Panc1 (cell line): ENCODE measurements at places on chromosomes 7 and 10. TPM values are rescaled to one million over a fixed set of nuclear protein-coding genes. Genes with fewer than 3 reads are reported as not detected.

Gene PAOX
- total RNA-seq: 9.3 TPM

Gene C10orf67
- not detected for total RNA-seq

DNA sequence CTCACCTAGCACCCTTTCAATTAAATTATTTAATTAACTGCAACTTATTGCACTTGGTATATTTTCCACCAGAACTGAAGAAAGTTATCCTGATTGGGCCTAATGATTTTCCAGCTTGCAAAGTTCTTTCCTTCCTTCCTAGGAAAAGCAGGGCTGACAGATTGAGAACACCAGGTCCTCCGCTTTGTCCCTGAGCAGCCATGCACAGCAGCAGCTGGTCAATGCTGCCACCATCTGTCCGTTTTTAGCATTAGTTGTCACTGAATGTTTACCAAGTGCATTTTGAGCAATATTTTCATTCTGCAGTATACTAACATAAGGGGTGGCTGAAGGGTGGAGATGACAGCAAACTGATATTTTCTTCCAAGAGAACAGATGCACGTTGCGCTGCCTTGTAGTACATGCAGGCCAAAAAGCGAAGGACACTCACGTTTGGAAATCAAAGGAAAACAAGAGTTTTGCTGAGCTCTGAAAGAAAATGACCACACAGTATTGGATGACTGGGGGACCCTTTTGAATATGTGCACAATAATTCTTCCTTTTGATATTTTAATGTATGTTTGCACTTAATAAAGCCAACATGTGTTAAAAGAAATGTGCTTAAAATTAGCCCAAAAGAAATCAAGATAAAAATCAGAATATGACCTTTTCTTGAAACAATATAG, 248.8 kb upstream of the PTN start:
- H3K27me3 ChIP-seq: peaks cover 1% of the 10 kb centered on the region; the same call in 1 of the 2 replicates
- H3K27ac ChIP-seq: no peak overlapping the region
- H3K36me3 ChIP-seq: no peaks in the 10 kb centered on the region

DNA sequence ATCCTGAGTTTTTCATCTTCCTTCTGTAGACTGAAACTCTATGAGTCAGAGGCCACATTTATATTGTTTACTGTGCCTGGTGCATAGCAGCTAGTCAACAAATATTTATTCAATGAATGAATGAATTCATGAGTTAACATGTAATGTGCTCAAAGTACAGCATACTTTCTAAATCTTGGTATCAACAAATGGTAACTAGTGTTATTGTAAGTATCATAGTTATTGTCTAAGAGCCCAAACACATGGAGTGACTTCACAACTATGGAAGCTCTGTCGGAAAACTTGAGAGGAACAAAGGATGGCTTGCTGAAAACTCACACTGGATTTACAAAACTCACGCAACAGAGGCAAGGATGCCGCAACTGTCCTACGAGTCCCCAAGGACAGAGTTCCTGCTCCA, 35.9 kb downstream of the DENND2A start:
- H3K27ac ChIP-seq: no peak overlapping the region
- no peak overlapping the region for H3K4me3 ChIP-seq
- no peaks in the 10 kb centered on the region for H3K36me3 ChIP-seq
- no peaks in the 10 kb centered on the region for H3K4me1 ChIP-seq
- no peaks in the 10 kb centered on the region for H3K27me3 ChIP-seq

- no peaks in the 10 kb centered on the region for H3K36me3 ChIP-seq
- H3K27me3 ChIP-seq: no peaks in the 10 kb centered on the region
- no peaks in the 10 kb centered on the region for H3K4me1 ChIP-seq
- no peak overlapping the region for H3K4me3 ChIP-seq
- H3K27ac ChIP-seq: no peak overlapping the region
- no peak for DNase-seq
Measured at GRCh38 chr10:88920198-88920597, 32.4 kb downstream of the ACTA2 start.
